ENCODE measurements at places on chromosomes 5 and 9.

- DNase-seq = no peak
Observed at GRCh38 chr5:173644673-173645436, 28.4 kb upstream of the BOD1 start.

- DNase-seq = no peak
Observed at GRCh38 chr5:154287136-154287535, 96.6 kb downstream of the GALNT10 start.

- no peak for DNase-seq
Observed at GRCh38 chr5:126988021-126988569, 42.3 kb downstream of the MARCHF3 start.

GRCh38 chr9:134985451-134985850 lies 67.7 kb upstream of the FCN1 start:
- peak; percentile 24 for DNase-seq

DNA sequence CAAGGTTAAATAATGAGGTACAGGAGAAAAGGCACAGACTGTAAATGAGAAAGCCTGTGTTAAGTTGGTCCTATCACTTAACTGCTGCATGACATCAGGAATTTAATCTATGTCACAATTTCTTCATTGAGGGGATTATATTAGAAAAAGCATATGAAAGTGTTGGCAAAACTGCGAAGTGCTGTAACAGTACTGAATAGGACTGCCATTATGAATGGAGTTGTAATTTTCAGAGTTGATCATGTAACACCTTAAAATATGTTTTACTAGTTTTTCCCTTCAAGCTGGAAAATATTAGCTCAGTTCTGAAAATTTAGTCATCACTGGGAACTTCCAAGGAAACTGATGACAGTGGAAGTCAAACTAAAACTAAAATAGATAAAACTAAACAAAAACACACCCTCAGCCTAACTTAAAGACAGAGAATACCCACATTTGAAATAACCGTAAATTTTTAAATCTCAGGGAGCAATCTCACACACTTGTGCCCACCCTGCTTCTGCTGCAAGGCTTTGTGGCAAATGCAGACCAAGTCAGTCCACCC lies 45.1 kb downstream of the ERMP1 start:
- no peak for DNase-seq

GRCh38 chr9:89038382-89039103 lies 47.3 kb downstream of the S1PR3 start:
- DNase-seq = no peak

GRCh38 chr5:91388362-91388761 lies 5.2 kb upstream of the ARRDC3 start:
- no peak for DNase-seq

- peak; percentile 96 for DNase-seq
Observed at GRCh38 chr9:113602126-113603047, 138.9 kb downstream of the RGS3 start.

GRCh38 chr5:34530637-34531036 lies 125.5 kb upstream of the RAI14 start:
- no peak for DNase-seq

GRCh38 chr5:150587016-150587415 lies 53.4 kb upstream of the SYNPO start:
- DNase-seq = no peak

DNA sequence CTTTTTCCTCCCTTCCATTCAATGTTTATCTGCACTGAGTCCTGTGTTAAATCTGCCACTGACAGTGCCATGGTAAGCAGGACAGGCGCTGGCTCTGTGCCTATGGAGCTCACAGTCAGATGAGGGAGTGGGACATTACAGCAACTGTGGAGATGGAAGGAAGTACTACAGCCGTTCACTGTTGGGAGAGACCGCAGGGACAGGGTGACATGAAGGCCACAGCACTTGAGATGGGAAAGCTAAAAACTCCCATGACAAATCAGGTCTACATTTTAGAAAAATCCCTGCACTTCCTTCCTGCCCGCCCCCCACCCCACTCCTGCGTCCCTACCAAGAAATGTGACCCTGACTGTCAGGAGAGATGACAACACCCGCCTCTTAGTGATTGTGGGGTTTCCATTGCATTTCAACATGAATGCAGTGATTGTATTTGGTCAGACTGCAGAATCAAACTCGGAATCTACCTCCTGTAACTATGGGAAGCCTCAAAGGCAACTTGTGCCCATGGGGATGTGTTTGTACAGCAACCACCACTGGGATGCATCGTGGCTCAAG lies 56.4 kb downstream of the GTF3C4 start:
- peak; percentile 23 for DNase-seq

DNA sequence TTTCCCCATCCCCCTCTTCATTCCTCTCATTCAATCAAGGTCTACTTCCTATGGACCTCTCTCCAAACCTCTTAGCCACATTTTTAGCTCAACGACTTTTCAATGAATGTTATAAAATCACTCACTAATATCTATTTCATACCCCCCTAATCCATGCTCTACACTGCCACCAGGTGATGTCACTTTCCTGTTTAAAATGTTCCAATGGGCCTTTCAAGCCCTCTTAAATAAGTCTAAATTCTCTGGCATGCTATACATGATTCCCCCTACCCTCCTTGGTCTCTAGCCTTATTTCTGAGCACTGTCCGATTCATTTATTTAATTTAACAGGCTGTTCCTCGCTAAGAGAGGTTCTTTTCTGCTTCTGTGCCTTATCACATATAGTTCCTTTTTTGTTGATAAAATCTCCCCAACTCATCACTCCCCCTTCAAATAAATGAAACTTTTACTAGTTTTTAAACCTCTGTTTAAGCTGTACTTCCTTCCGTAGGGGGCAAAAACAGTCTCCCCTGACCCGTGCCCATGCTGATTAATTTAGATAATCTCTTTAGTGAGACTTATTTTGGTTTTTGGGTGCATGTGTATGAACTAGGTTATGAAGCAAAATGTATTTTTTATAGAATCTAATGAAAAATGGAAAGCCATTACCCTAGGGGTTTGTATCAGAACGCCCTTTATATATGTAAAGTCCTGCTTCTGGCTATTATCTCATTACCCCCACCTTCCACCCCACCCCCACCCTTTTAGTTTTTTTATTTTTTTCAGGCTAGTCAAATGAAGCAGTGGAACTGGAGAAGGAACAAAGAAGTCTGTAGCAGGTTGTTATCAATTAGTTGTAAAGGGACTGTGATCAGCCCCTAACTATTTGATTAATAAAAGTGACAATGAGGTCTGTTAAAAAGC lies 9.0 kb downstream of the ABHD17B start:
- DNase-seq = no peak

- DNase-seq = no peak
Observed at GRCh38 chr5:64978546-64978945, 209.8 kb downstream of the CWC27 start.

GRCh38 chr5:32319392-32319791 lies 6.7 kb upstream of the MTMR12 start:
- DNase-seq = no peak

GRCh38 chr5:57338868-57339340 lies 143.7 kb downstream of the ACTBL2 start:
- DNase-seq = no peak

GRCh38 chr5:150144246-150144801 lies 11.3 kb downstream of the PDGFRB start:
- DNase-seq = no peak

DNA sequence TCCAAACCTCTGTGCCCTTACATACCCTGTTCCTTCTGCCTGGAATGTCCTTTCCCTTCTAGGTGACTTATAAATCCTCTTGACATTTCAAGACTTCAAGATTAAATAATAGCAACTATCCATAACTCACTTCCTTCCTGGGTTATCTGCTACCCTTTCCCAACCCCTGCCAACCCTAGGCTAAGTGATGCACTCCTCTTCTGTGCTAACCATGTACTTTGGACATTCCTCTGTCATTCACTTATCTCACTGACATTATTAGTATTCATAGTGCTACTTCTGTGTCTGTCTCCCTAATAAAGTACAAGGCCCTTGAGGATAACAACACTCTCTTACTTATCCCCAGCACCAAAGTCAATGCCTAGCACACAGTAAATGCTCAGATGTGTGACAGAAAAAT lies 307.1 kb downstream of the ENC1 start:
- DNase-seq = no peak

DNA sequence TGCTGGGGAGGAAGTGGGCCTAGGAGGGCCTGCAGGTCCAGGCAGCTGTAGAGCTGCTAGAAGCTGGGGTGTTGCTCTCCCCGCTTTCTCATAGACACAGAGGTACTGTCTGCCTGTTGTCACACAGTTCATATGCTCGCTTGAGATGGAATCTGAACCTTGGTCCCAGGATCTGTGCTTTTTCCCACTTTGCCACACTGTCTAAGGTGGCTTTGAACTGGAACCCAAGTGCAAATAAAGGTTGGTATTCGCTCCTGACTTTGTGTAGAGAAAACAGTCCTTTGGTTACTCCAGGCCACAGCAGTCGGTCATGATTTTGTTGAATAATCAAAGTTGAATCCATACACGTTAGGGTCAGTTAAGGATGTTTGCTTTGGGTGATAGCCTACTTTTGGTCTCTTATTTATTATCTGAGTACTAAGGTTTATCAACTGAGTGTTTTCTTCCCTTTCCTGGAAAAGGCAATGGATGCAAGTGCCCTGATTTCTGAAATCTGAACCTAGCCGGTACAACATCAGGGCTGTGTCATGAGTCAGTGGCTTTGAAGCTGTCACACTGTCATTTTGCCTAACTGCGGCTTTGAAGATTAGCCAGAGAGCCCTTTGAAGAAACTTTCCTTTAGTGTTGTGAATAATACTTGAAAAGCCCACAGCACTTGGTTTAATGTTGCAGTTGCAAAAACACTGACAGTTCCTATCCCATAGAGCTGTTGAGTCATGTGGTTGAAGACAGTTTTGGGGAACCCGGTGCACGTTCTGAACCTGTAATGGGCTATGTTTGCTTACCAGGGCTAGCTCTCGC lies 41.3 kb downstream of the HABP4 start:
- no peak for DNase-seq

- DNase-seq = no peak
Observed at GRCh38 chr5:27548484-27548883, 510.1 kb upstream of the CDH9 start.

GRCh38 chr5:94457788-94458187 lies 160.6 kb downstream of the KIAA0825 start:
- no peak for DNase-seq

DNA sequence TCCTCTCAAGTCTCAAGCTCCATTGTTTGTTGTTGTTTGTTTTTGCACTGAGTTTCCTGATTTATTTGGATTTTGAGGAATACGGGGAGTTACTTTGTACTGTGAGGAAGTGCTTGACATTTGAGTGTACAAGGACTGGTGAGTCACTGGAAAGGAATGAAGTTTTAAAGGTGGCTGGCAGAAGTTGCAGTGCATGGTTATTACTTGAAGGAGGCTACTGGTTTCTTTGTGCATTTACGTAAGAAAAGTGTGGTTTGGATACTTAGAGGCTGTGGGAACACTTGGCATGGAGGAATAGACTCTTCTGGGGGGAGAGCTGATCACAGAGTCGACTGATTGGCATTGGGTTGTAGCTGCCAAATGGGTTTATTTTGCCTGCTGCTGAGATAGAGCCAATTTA lies 919.0 kb downstream of the TAF11L14 start:
- DNase-seq = no peak

DNA sequence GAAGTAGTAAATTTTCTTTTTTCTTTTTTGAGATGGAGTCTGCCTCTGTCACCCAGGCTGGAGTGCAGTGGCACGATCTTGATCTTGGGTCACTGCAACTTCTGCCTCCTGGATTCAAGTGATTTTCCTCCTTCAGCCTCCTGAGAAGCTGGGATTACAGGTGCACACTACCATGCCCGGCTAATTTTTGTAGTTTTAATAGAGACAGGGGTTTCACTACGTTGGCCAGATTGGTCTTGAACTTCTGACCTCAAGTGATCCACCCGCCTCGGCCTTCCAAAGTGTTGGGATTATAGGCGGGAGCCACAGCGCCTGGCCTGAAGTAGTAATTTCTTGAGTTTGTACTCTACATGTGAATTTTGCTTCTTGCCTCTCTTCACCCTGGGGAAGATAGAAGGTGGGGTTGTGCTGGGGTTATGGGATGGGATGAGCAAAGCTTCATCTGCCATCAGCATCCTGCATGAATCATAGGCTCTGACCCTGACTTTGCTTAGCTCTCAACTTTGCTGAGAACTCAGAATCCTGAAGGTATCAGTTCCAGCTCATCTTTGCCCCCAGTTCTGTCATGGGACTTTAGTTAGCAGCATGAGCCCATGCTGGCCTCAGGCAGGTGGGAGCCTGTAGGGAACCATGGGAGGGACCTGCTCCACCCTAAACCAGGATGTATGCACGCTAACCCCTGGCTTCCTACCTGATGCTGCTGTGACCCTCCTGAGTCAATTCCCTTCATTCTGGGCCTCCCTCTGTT lies 9.3 kb upstream of the CCL21 start:
- no peak for DNase-seq

GRCh38 chr9:21210311-21210710 lies 3.4 kb upstream of the IFNA10 start:
- peak; percentile 42 for DNase-seq

GRCh38 chr9:90890146-90890810 lies 88.7 kb downstream of the SYK start:
- no peak for DNase-seq

Measured in posterior vena cava (tissue), 2 donors.